ENCODE measurements at places on chromosomes 6 and 20.

DNA sequence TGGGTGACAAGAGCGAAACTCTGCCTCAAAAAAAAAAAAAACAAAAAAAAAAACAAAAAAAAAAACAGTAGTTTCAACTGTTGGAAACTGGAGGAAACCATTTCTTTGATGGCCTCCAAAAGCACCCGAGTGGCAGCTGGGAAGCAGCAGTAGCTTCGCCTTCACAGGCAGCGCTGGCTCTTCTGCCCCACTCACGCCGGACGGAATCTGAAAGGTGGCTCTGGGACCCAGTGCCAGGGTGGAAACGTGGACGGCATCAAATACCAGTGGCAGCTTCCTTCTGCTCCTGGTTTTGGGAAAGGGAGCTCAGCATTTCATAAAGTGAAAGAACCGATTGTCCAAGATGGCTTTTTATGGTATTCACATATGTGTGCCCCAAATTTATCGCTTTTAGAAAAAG, 159.4 kb downstream of the SMOC2 start:
- no peak for DNase-seq

GRCh38 chr20:14919501-14920081, 582.2 kb upstream of the FLRT3 start:
- no peak for DNase-seq

- DNase-seq: no peak
These were observed 260.6 kb upstream of the STXBP5 start for GRCh38 chr6:146943664-146944063.

DNA sequence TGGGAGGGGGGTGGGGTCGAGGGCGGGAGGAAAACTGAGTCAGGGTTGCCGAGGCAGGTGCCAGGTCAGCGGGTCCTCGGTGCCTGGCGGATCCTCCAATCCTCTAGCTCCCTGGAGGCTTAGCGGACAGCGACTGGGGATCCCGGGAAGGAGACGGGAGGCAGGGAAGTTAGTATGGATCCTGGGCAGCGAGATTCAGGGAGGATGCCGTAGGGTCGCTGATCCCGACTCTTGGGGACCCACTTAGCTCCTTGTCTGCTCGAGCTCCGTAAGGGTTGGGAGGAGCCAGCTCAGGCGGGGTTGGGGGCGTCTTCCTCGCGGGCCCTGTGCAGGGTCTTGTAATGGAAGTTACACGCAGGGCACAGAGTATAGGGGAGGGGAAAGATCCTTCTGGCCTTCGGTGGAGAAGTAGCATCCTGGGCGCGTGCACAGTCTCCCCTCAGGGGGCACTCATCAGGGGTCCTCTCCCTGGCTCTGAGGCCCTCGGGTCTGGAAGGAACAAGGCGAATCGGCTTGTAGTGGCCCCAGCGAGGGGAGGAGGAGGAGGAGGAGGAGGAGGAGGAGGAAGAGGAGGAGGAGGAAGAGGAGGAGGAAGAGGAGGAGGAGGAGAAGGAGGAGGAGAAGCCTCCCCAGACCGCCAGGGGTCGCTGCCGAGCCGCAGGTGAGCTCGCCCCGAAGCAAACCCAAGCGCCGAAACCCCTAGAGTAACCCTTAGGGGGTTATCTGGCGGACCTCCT, 6.4 kb upstream of the SLC12A5 start:
- peak; percentile 76 for DNase-seq

GRCh38 chr20:433300-433975, 25.3 kb downstream of the RBCK1 start:
- peak; percentile 81 for DNase-seq

GRCh38 chr6:125316621-125317020, 14.9 kb upstream of the HDDC2 start:
- no peak for DNase-seq

- no peak for DNase-seq
These were observed 10.3 kb downstream of the KCNK5 start for GRCh38 chr6:39218868-39219567.

DNA sequence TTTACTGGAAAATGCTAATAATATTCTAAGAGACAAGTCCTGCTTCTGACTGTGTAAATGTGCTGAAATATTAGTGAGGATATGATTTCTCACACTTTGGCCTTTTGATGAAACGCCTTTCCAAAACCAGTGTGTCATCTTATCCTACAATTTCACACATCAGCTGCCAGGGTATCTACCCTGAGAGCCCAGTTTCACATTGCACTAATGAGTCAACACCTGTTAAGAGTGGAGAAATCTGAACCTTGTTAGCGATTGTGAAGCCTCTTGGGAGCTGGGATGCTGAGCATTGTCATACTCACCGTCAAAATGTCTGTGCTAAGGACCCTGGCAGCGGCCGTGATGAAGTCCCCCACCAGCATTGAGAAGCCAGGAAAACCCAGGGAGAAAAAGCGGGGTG, 166.0 kb downstream of the RALGAPA2 start:
- DNase-seq: peak; percentile 29

DNA sequence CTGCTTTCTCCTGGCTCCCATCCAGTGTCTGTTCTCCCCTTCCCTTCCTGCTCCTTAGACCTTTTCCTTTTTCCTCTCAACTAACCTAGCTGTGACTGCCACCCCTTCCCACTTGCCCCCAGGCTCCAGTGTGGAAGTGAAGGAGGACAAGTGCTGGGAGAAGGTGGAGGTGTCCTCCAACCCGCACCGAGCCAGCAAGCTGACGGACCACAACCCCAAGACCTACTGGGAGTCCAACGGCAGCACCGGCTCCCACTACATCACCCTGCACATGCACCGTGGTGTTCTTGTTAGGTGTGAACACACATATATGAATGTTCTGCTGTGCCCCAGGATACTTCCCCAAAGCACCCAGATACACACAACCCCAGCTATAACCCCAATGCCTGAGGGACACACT, 18.5 kb downstream of the CUL9 start:
- no peak for DNase-seq

- DNase-seq: no peak
These were observed 42.6 kb downstream of the PLCG1 start for GRCh38 chr20:41179961-41180360.

- no peak for DNase-seq
These were observed 367.6 kb downstream of the THBS2 start for GRCh38 chr6:168885751-168886742.

- DNase-seq: no peak
These were observed 43.1 kb downstream of the RBM38 start for GRCh38 chr20:57434390-57434700.

DNA sequence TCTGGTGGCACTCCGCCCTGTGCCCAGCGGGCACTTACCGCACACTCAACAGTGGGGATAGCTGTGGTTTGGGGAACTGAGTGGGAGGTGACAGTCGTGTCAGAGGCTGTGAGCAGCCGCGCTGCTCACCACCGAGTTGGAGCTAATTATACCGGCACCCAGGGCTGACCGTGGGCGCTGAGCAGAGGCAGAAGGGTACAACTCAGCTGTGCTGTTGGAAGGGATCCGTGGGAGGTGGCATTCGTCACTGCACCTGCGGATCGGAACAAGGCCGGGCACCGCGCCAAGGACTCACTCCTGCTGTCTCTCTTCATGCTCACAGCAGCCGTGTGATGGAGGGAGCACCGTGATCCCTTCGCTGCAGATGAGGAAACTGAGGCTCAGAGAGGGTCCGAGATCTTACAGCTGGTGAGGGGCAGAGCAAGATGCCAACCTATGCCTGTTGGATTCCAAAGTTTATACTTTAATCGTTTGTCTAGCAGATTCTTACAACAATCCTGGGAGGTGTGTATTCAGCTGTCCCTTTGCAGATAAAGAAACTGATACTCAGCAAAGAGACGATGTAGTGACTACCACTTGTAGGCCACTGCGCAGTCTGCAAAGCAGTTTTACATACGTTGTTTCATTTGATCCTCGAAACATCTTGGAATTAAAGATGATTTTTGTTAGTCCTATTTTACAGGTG, 713 bp upstream of the ELMO2 start:
- DNase-seq: peak; percentile 47

- DNase-seq: no peak
These were observed 37.0 kb downstream of the PEX7 start for GRCh38 chr6:136859430-136859829.

GRCh38 chr20:46200582-46201570, 82.8 kb downstream of the CD40 start:
- DNase-seq: no peak

- no peak for DNase-seq
These were observed 13.5 kb downstream of the DYNLRB1 start for GRCh38 chr20:34529742-34530141.

DNA sequence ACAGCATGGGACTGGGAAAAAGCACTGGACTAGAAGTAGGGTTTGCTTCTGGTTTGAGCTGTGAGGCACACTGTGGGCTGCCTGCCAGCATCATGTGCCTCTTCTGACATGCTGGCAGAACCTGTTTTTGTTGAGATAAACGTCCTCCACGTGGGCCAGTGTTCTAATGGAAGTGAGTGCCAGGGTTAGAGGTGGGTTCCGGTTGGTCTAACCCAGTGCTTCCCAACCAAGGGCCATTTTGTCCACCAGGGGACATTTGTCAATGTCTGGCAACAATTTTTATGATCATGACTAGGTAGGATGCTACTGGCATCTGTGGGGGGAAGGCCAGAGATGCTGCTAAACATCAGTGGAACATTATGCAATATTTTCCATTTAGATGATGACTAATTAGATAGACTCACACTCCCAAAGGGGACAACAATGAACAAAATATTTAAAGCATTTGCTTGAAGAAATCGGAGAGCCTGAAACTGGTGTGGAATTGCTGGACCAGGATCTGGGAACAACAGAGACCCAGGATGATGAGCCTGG, 7.8 kb upstream of the APMAP start:
- no peak for DNase-seq

- no peak for DNase-seq
These were observed 398.6 kb downstream of the KHDRBS2 start for GRCh38 chr6:61887423-61887822.

DNA sequence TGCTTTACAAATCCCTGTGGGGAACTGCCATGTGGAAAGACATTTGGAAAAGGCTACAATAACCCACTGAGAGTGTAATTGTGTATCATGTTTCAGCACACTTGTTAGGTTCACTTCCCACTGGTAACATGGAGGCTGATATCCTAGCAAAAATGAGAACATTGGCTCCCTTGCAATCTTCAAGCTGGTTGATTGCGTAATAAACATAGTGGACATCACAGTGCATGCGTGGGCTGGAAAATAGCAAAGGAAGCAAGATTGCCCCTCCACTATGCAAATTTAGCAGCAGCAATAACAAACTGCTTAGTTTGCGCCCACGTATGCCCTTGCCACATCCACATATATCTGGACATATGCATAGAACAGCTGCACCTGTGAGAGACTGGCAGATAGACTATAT, 410.2 kb downstream of the MEI4 start:
- DNase-seq: no peak

DNA sequence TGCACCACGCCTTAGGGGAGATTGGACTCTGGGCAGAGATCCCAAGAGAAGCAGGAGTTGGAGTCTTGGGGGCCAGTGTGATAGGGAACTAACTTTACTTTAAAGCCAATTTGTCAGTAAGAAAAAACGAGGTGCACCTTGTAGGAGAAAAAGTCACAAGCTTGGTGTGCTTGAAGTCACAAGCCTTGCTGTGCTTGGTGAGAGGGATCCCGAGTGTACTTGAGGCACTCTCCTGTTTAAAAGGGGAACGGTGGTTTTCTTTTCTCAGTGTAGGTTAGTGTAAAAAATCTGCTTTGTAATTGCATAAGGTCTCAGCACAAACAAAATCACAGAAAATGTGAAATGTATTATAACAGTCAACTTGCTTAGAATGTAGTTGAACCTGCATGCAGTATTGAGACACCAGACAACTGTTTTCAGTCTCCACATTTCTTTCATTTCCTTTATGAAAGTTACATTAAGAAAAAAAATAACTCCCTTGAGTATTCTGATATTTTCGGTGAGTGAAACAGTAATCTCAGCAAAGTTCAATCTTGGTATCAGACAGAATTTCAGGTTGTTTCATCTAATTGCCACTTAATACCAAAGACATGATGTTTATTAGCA, 111.1 kb upstream of the DUSP22 start:
- peak; percentile 28 for DNase-seq
